ENCODE measurements at places on chromosomes 3 and 15.

DNA sequence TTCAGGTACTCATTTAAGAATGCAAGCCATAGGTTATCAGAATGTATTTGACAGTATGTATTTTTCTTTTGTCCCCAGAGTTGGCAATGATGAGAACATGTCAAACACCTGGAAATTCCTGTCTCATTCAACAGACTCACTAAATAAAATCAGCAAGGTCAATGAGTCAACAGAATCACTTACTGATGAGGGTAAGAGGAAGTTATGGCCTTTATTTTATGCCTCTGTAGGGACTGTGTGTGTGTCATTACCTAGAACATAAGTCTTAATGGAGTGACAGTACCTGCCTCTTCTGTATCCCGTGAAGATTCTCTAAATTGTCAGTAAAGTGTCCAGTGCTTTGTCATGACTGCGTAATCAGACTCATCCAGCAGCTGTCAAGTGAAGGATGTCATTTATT is 77.5 kb downstream of the KLHL25 start:
- no peak for DNase-seq

DNA sequence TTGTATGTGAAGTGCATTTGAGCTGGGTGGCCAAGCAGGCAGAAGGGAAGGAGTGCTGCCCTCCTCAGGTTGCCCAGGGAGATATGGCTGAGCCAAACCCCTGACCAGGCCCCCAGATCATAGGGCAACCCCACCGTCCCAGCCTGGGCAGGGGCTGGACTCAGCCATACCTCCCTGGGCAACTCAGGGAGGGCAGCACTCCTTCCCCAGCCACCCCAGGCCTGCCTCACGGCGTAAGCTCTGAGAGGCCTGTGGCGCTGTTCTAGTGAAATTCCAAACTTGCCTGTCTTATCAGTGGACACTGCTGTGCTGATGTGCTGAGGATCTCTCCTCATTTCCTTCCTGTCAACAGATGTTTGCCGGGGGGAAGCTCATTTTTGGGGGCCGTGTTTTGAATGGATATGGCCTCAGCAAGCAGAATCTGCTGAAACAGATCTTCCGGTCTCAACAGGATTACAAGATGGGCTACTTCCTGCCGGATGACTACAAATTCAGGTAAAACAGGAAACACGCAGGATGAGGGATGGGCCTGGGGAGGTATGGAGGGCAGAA is 57.6 kb upstream of the FGD5 start:
- DNase-seq = no peak

DNA sequence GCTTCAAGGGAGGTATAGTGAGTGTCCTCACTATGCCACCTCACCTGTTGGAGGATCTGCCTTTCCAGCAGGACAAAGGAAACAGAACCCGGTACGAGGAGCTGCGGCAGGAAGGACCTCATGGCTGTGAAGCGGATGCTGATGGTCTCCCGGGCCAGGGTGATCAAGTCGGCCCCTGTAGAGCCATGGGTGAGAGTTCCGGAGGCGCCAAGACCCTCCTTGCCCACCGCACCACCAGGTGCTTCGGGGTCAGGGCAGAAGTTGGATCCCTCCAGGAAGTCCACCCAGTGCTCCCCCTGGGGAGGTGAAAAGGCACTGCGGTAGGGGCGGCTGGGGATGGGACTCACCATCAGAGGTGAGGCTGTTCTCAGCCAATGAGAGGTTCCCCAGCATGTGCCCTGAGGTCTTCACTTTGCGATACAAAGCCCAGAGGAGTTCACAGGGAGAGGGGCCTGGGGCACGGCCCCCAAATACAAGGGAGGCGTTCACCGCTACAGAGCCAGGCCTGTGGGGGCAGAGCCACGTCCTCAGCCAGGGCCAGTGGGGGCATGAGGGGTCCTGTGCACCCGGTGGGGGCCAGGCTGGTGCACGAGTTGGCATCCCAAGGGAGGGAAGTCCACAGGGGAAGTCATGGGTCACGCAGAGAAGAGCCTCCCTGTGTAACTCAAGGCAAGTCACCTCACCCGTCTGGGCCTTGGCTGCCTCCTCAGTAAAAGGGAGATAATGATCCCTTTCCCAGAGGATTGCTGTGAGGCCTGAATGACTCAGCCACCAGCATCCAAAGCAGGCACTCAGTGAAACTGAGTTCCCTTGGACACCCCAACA is 27.7 kb downstream of the C15orf39 start:
- DNase-seq = no peak

GRCh38 chr3:190032923-190033322 is 87.8 kb downstream of the P3H2 start:
- DNase-seq = no peak

DNA sequence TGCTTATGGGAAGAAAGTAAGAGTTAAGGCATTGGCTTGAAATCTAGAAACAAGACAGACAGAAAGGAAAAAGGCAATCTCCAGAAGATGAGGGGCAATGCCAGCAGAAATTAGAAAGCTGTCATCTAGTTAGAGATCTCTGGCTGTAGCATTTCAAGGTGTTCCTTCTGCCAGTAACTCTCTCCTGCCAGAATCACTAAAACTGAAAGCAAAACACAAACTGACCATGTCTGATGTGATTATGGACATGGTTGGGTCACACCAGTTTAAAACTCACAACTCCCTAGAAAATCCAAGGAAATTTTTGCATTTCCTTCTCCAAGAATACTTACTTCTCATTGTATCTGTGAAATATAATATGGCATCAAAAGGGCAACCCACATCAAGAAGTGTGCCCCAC is 82.9 kb downstream of the LDHAL6B start:
- DNase-seq = no peak

DNA sequence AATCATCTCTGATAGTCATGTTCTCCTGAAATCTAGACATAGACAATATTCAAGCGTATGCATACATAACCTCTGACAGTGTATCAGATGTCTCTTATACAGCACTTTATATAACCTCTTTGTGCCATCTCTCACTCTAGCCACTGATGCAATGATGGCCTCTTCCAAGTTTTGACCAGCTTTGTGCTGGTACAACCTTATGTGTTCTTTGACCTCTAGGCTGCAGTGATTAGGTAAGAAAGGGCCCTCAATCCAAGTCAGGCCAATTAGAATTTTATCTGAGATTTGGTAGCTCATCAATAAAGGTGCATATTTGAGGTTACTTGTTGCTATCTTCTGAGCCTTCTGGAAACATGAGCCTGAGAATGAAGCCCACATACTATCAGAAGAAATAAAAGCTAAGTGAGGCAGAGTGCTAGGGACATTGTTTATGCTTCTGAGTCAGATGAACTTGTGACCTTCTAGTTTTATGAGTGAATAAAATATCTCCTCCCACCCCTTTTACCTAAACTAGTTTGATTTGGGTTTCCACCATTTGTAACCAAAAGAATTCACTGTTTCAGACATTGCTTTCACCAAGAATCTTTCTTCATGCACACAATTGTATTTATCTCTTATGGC is 283.2 kb upstream of the SUCLG2 start:
- no peak for DNase-seq

All from HAP-1 (cell line).